ENCODE measurements at places on chromosomes 5 and 9.

DNA sequence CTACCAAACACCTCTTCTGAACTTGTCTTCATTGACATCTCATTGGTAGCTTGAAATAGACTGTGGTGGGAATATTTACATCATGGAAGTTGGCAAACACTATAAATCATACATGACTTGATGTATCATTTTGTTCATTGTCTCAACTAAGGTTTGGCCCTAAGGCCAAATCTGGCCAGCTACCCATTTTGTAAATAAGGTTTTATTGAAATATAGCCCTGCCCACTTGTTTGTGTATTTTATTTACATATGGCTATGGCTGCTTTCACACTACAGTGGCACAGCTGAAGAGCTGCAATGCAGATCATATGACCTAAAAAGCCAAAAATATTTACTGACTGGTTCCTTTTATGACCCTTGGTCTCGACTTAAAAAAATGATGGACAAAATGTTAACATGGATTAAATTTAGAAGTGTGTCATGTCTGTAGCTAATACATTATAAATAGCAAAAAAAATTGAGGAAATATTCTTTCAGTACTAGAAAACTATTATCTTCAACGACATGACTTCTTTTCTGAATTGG, 22.1 kb downstream of the FAM240B start:
- DNase-seq: no peak

GRCh38 chr9:137610944-137611343, 5.5 kb downstream of the ARRDC1 start:
- no peak for DNase-seq

- no peak for DNase-seq
Measured at GRCh38 chr5:136033234-136033633, 4.4 kb downstream of the TGFBI start.

DNA sequence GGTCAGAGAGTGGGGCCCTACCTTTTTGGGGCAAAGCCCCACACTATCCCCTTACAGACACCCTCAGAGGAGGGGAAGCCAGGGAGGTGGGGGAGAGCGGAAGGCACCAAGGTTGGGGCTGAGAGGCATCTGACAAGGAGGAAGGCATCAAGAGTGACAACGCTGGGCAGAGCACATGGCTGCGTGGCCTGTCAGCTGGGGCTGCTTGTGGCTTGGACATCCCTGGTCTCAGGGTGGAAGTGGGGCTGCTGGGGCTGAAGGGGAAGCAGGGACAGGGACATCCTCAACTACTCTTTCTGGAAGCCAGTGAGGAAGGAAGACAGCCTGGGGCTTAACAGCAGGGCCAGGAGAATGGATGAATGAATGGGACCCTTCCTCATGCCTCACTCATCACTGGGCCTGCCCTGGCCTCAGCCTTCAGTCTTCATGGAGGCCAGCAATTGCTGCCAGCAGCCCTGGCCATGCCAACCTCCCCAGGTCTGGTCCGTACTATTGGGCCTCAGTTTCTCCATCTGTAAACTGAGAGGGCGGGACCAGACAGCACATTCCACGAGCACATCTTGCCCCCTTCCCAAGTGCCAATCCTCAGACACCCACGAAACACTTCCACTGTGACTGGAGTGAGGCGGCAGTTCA, 993 bp upstream of the RALGDS start:
- no peak for DNase-seq

GRCh38 chr9:127904561-127905003, 5.2 kb upstream of the ST6GALNAC6 start:
- no peak for DNase-seq

- DNase-seq: no peak
Measured at GRCh38 chr9:133529874-133530273, 4.6 kb upstream of the ADAMTSL2 start.

DNA sequence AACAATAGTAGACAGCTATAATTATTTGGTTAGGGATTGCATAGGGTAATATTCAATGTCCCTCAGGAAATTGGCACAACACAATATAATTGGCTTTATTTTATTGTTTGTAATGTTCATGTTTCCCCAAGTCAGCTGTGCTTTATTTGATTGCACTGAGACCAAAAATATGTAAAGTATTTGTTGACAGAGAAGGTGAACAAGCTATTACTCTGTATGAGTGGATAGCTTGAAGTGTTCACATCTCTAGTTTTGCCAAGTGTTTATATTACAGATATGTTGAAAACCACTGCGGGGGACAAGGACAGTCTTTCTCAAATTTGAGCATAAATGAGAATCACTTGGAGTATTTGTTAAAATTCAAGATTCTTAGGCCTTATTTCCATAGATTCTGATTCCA, 83.3 kb downstream of the RAB3C start:
- DNase-seq: no peak

DNA sequence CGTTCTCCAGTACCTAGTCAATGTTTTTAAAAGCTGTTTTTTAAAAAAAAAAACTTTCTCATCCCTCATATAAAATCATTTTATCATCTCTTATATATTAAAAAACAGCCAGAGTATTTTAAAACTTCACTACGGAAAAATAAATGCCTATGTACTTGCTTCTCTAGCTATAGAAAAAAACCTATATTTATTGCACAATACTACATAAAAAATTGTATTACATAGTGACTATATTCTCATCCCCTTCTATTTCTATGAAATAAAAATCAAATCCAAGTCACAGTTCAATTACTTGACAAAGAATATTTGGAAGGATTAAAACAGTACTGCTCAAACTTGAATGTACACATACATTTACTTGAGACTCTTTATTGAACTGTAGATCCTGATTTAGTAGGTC, 56.7 kb downstream of the RICTOR start:
- DNase-seq: no peak

GRCh38 chr5:140042643-140043507, at the start of gene NRG2:
Gene NRG2, minus strand, starts transcription at chr5:140043299.
- peak; percentile 53 for DNase-seq

- no peak for DNase-seq
Measured at GRCh38 chr9:111832449-111832848, 37.7 kb upstream of the SHOC1 start.
